ENCODE measurements at places on chromosomes 13 and 19.

GRCh38 chr13:42728507-42729180 is 52.7 kb upstream of the FAM216B start:
- no peak for DNase-seq

DNA sequence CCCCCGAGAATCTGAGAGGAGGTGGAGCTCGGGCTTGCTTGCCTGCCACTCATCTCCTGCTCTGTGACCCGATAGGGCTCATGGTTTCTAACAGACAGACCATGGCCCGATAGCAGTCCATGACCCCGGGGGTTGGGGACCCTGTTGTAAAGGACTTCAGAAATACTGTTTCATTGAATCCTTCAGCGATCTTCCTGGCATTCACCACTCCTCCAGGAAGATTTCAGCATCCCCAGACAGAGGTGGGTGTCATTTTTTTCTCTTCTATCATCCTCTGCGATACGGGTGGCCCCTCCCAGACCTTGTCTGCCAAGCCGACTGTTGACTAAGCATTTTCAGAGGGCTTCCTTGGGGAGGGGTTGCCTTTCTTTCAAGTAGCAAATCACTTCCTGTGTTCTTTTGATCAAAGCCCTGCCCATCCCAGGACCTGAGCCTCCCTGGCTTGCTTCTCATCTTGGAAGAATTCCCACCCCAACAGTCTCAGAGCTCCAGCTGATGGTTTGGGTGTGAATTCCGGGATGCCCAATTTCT is 1.7 kb downstream of the MYO1F start:
- no peak for DNase-seq

GRCh38 chr19:35555301-35556005 is 8.0 kb downstream of the ATP4A start:
- no peak for DNase-seq

DNA sequence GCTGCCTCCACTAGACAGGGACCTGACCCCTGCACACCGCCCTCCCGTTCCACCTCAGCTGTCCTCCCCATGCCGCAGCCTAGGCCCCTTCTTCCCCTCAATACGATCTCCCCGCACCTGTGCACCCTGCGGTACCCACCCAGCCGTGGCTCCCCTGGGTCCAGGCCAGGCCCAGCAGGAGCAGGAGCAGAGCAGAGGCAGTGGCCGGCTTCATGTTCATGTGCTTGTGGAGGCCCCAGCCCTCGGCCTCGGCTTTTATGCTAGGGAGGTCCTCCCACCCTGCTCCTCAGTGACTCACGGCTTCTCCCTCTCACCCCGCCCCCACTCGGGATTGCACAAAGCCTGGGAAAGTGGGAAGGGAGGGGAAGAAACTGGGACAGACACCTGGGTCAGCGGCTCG is 11.4 kb upstream of the KRTDAP start:
- no peak for DNase-seq

DNA sequence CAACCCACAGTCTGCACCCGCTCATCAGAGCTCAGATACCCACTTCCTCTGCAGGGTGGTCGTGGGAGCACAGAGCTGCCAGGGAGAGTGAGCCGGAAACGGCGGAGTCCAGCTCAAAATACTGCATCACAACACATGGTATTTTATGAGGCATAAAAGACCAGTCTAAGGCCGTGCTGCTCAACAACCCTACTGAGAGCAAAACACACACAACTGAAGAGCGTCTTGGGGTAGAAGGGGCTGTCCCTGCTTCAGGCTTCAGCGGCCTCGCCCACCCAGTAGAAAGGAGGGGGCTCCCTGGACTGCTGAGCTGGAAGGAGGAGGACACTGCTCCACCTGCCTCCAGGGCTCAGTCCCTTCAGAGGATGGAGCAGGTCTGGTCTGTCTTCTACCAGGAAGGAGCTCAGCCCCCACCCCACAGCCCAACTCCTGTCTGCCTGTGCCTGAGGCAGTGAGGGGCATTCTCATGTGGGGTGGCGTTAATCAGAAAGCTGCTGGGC is 36.9 kb downstream of the NAXD start:
- no peak for DNase-seq

GRCh38 chr19:39582442-39582841 is 19.9 kb upstream of the LGALS13 start:
- no peak for DNase-seq

DNA sequence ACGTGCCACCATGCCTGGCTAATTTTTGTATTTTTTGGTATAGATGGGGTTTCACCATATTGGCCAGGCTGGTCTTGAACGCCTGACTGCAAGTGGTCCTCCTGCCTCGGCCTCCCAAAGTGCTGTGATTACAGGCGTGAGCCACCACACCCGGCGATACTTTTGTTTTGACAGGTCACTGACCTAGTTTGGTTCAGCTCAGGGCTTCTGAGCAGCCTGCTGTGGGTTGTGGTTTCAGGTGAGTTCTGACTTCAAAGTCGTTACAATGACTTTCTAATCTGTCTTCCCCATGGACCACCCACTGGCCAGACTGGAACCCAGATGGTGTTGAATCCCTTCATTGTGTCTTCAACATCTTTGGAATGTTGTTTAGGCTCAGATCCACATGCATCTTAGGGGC is 73.8 kb downstream of the TRPM4 start:
- no peak for DNase-seq

- DNase-seq = peak; percentile 64
Observed at GRCh38 chr19:35869327-35870123, 1.2 kb downstream of the APLP1 start.

GRCh38 chr13:44267980-44268379 is 105.6 kb upstream of the SERP2 start:
- no peak for DNase-seq

GRCh38 chr13:36362251-36362650 is 16.1 kb upstream of the SPART start:
- no peak for DNase-seq

- DNase-seq = no peak
Observed at GRCh38 chr13:102903659-102904407, 58.0 kb downstream of the ERCC5 start.

DNA sequence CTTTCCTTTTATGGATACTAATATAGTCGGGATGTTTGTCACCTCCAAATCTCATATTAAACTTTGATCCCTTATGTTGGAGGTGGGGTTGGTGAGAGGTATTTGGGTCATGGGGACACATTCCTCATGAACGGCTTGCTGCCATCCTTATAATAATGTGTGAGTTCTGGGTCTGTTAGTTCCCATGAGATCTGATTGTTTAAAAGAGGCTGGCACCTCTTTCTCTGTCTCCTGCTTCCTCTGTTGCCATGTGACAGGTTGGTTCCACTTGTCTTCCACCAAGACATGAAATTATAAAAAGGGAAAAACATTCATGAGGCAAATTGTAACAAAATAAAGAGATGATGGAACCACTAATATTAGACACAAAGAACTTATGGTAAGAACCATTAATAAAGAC is 107.8 kb upstream of the ATXN8OS start:
- DNase-seq = no peak

DNA sequence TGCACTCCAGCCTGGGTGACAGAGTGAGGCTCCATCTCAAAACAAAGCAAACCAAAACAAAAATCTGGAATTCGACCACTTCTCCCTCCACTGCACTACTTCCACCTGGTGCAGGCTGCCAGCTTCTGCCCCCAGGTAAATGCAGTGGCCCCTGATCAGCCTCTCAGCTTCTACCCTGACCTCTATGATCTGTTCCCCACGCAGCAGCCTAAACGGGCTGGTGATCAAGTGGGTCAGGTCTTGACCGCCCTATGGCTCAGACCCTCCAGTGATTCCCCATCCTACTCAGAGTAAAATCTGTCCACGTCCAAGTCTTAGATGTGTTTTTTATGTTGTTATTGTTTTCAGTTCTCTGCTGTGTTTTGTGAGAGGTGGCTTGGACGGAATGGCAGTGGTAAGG is 163.9 kb downstream of the KCTD15 start:
- DNase-seq = no peak

GRCh38 chr19:2756921-2757881 is 17.4 kb upstream of the SLC39A3 start:
- no peak for DNase-seq

- DNase-seq = no peak
Observed at GRCh38 chr13:80040196-80040980, 300.5 kb downstream of the SPRY2 start.

DNA sequence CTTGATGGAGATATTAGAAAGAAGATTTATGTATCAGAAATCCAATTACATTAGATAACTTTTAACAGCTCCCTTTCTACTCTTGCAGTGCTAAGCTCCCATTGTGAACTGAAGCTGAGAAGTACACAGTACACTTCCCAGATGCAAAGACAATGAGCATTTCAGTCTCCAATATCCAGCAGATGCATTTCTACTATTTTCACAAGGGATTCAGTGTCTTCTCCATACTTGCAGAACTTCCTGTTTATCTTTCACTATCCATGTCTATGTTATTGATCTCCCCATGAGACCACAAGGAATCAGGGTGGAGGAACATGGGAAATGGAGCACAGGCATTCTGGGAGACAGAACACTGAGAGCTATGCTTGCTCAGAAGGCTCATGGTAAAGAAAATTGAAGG is 207.5 kb downstream of the ENOX1 start:
- no peak for DNase-seq

- DNase-seq = no peak
Observed at GRCh38 chr13:30486230-30487074, 20.7 kb upstream of the HMGB1 start.

DNA sequence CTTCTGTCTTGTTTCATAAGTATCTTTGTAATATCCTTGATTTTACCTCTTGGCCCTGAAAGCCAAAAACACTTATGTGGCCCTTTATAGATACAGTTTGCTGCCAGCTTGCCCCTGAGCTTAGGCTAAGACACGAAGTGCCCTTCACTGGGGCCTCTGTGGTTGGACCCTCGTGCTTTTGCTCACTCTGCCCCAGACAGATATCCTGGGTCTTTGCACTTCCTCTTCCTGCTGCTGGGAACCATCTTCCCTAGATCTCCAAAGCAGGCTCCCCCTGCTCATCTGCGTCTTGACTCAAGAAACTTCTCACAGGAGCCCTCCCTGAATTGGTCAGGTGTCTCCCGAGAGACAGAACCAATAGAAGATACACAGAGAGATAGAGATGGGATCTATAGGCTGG is 2.0 kb upstream of the TNFSF14 start:
- no peak for DNase-seq

DNA sequence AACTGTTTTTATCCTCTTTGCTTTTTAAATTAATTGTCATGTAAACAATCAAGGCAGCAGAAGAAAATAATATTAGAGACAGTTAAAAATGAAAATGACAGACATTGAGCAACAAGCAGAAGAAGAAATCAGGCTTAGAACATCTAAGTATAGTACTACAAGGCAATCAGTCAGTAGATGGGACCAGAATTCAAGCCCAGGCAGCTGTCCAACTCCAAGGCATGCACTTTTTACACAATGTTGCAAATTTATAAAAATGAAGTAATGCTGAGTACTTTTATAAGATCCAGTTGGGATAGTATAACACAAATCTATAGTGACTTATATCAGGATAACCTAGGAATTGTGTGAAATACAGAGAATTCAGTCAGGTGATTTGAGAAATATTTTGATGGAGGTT is 2815.8 kb downstream of the PCDH9 start:
- no peak for DNase-seq

- no peak for DNase-seq
Observed at GRCh38 chr13:51229731-51230130, 7.5 kb downstream of the FAM124A start.

DNA sequence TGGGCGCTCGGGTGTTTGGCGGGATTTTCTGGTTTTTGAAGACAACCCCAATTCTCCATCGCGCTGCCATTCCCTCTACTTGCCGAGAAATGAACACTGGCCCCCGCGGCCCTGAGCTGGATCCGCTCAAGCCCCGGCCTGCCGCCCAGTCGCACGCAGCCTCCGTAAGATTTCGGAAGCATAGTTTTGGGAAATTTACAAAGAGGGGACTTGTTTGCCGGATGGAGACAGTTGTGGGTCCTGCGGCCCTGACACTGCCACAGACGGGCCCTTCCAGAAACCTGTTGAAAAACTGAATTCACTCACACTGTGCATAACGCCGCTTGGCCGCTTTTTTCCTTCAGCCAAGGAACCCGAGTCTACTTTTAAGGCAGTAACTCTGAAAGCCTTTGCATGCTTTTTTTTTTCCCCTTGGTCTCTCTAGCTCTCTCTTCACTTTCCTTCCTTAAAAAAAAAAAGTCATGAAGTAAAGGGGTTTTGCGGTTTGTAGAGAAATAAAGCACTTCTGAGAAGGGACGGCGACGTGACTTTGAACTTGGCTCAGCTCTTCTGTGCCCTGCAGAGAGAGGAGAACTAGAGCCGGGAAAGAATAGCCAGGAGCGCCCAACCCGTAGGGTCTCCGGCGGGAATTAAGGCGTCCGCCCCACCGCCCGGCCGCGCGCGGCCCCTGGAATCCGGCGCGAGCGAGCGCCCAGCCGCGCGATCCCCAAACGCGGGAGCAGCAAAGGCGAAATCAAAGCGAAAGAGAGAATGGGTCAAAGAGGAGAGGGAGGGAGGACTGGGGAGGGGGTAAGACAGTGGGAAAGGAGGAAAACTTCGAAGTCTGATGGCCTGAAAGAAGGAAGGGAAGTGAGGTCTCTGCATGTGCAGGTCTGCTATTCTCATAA is 3.4 kb upstream of the ZIC2 start:
- no peak for DNase-seq

- DNase-seq = peak; percentile 83
Observed at GRCh38 chr19:36115453-36116343, at the start of gene TBCB. TSS of gene TBCB (plus strand) at chr19:36115468. CDS start at chr19:36115561, 93 bp downstream.

DNA sequence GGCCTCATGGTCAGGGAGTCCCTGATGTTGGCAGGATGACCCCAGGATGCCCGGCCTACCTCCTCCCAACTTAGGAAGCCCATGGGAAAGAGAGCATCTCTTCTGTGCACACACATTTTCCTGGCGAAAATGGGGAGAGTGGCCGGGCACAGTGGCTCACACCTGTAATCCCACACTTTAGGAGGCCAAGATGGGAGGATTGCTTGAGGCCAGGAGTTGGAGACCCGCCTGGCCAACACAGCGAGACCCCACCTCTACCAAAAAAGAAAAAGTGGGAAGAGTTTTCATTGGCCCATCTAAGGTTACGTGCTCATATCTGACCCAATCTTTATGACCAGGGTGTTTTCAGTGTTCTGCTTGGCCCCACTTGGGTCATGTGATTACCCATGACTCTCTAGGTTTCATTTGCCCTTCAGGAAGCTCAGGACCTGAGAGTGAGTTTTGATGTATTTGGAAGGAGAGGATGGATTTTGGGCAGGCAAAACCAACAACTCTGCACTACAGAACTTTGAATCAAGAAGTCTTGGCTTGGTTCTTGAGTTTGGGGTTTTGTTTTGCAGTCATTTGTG is 33.6 kb upstream of the SHKBP1 start:
- DNase-seq = no peak

DNA sequence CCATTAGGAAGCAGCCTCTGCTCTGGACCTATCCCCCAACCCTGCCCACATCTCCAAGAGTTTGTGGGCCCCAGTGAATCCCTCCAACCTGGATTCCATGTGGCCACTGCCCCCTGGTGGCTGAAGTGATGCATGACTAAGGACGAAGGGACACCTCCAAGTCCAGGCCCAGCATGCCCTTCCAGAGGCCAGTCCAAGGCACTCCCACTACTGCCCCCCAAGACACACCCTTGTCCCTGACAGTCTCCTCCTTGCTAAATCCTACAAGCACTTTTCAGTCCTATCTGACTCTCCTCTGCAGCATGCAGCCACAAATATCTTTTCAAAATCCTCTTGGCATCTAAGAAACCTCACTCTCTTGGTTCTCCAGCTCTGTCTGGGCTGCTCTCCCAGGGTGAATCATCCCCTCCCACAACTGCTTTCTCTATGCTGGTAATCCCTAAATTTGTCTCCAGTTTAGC is 33.0 kb downstream of the DEDD2 start:
- DNase-seq = peak; percentile 59

GRCh38 chr13:30453727-30454126 is 12.0 kb downstream of the HMGB1 start:
- no peak for DNase-seq

- DNase-seq = no peak
Observed at GRCh38 chr13:101996954-101997353, 404.9 kb downstream of the FGF14 start.

Data from stimulated activated CD8-positive, alpha-beta memory T cell treated with anti-CD3 and anti-CD28 coated beads, Interleukin-4, amount 100 ng/mL, for 4 hours (primary cell).